Jurkat, Clone E6-1 (cell line): ENCODE measurements at places on chromosomes 16 and 17.

DNA sequence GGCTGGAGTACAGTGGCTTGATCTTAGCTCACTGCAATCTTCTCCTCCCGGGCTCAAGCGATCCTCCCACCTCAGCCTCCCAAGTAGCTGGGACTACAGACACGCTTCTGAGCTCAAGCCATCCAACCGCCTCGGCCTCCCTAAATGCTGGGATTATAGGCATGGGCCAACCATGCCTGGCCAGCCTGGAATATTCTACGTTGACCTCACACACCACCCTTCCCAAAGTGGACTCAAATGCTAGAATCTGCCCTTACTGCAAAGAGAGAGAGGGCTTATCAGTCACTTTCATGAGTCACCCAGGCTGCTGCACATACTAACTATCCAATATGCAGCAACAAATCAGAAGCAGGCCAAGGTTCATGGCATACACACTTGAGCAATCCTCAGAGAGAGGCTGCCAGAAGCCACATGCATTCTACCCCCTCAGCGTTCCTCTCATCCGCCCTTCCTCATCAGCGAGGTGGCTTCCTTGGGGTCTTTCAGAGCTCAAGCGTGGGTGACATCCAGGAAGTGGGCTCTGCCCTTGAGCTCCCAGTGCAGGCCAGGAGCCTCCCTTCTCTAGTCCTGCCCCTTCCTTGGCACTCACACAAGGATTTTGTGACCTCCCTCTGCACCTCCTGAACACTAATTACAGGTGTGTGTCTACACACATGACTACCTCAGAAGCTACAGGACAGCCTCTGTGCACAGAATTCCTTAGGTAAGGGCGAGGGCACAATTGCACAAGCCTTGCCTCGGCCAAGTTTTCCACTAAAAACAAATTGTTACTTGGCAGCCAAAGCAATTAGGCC, 24.8 kb upstream of the SIAH1 start:
- DNase-seq: no peak

DNA sequence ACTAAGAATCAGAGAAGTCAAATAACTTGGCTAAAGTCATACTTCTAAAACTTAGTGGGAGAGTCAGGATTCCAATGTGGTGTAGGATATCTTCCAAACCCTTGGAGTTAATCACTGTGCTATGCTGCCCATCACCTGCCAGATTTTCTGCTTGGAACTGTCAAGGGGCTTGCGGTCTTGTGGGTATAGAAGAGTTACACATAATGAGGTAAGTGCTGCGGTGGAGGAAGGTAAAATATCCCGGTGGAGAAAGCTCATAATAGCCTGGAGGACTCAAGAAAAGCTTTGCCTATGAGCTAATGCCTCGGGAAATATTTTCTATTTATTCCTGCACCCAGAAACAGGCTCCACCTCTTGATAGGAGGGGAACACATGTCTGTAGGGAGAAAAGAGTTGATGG, 195.6 kb downstream of the UTP18 start:
- DNase-seq: no peak

- no peak for DNase-seq
Measured at GRCh38 chr17:68299817-68300216, 8.5 kb downstream of the ARSG start.

GRCh38 chr17:70078994-70079531, 4.0 kb downstream of the KCNJ16 start:
- no peak for DNase-seq

DNA sequence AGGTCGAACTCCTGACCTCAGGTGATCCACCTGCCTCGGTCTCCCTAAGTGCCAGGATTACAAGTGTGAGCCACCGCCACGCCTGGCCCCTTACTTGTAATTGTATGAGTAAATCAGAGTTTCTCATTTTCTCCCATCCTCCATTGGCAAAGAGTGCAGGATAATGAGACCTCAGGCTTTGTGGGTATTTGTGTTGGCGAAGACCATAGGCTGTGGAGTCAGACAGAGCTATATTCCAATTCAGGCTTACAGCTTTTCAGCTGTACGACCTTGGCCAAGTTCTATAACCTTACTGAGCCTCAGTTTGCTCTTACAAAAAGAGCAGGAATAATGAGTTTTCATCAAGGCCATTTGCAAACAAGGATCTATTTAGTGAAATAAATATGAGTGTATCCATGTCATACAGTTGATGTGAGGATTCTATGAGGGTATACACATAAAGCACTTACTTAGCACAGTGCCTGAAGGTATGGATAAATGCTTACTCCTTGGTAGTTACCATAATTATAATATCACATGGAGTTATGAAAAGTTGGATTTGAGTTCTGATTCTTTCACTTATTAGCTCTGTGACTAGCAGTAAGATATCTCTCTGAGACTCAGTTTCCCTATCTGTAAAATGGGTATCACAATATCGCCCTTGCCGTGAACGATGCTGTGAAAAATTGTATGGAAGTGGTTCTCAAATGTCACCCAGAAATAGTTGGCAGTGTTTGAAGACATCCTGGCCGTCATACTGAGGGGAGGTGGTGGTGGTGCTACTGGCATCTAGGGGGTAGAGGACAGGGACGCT, 25.6 kb upstream of the CPPED1 start:
- no peak for DNase-seq

- DNase-seq: no peak
Measured at GRCh38 chr17:76307299-76307965, 644 bp downstream of the QRICH2 start.

DNA sequence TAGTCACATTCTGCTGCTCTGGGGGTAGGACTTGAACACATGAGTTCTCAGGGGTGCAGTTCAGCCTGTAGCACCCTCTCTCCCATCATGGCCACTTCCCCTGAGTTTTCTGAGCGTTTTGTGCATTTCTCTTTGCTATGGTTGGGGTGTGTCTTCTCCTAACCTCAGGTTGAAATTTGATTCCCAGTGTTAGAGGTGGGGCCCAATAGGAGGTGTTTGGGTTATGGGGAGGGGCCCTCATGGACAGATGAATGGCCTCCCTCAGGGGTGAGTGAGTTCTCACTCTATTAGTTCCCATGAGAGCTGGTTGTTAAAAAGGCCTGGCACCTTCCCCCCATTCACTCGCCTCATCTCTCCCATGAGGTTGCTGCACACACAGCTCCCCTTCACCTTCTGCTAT, 101.1 kb downstream of the FOXL1 start:
- no peak for DNase-seq

GRCh38 chr16:73192232-73192894, 144.4 kb upstream of the ZFHX3 start:
- DNase-seq: no peak

DNA sequence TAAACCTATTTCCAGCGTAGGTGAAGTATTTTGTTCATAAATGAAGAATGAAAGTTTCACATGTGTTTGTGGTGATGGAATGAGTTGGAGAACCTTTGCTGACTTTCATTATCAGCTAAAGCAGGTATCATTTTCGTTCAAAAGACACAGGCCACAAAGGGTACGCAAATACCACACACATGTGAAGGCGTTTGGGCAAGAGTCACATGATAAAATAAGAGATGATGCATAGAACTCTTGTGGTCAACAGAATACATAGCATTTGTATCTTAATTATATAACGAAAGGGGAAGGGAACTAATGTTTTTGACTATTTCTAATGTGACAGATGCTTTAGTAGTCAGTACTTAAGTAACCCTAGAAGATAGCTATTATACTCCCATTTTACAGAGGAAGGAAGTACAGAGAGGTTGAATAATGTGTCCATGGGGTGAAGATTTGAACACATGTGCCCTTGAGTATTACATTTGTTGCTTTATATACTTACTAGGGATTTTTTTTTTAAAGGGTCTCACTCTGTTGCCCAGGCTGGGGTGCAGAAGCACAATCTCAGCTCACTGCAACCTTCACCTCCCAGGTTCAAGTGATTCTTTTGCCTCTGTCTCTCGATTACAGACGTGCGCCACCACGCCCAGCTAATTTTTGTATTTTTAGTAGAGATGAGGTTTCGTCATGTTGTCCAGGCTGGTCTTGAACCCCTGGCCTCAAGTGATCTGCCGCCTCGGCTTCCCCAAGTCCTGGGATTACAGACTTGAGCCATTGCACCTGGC, 4.8 kb downstream of the RPA1 start:
- DNase-seq: peak; percentile 30

DNA sequence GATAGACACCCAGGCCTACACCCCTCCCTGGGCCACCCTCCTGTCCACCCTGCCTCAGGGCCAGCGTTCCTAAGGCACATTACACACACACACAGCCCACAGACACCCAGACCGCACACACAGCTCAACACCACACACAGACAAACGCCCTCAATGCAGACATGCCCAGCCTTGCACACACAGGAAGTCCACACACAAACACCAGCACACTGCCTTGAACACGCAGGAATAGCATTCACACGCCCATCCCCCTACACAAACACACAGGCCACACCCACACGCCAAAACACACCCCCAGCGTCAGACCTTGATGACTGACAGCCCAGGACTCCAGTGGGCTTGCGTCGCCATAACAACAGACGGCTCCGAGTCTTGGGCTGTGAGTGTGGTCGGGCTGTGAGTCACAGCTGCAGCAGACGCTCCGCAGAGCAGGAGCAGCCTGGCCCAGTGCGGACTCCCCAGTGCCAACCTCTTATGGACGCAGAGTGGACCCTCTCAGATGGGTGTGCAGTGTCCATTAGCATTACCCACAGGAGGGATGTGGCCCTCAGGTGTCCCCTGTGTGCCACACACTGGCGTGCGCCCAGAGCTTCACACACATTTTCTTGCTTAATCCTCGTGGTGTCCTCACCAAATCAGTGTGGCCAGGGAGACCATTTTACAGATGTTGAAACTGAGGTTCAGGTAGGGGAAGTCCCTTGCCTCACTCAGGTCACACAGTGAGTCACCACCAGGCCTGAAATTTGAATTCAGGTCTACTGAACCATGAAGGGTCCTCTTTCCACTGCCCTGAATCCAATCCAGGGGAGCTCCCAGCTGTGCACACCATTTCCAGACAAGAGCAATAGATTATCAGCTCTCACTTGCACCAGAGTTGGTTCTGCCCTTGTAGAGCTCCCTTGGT, 17.8 kb upstream of the RAI1 start:
- peak; percentile 86 for DNase-seq

- no peak for DNase-seq
Measured at GRCh38 chr16:79598063-79598347, 2.5 kb downstream of the MAF start.

DNA sequence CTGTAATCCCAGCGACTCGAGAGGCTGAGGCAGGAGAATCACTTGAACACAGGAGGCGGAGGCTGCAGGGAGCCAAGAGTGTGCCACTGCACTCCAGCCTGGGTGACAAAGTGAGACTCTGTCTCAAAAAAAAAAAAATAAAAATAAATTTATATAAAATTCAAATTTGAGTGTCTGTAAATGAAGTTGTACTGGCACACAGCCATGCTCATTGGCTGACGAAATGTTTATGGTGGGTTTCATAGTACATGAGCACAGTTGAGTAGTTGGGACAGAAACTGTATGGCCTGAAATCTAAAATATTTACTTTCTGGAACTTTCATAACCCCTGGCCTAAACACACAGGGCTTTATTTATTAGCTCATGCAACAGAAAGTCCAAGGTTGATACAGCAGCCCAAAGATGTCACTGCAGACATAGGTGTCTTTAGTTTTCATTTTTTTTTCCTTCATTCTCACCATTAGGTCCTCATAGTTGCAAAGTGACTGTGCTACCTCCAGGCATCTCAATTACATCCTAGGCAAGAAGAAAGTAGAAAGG, 355.3 kb downstream of the SLC39A11 start:
- DNase-seq: no peak

GRCh38 chr17:38912221-38912813, 13.1 kb upstream of the LASP1NB start:
- DNase-seq: no peak

GRCh38 chr16:28981517-28981916, 3.3 kb upstream of the LAT start:
- peak; percentile 30 for DNase-seq

DNA sequence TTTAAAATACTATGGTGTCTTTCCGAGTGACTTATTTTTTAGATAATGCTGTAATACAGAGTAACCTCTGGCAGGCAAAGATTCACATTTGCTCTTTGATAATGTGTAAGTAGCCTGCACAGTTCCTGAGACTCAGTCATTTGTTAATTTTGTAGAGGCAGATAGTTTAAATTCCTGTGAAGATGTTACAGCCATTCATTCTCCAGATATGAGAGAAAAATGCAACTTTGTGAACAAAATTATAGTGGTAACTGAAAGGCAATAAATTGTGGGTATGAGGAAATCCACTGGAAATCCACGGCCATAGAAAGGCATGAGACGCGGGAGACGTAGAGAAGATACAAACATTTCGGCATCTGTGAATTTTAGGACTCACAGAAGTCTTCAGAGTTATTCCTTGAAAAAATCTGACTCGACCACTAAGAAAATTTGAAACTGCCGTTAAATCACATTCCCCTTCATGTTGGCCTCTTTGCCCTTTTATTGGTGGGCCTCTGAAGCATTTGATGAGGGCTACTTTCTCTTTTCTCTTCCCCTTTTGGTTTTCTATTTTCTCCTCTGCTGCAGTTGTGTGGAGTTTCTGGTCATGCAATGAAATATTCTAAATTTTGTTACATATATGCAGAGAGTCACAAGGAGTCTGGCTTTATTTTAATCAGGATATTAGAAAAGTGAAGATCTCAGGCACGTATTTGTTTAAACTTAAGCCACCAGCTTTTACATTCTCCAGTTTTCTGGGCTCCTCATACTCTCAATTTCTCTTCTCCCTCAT, 18.8 kb downstream of the HS3ST3A1 start:
- no peak for DNase-seq

DNA sequence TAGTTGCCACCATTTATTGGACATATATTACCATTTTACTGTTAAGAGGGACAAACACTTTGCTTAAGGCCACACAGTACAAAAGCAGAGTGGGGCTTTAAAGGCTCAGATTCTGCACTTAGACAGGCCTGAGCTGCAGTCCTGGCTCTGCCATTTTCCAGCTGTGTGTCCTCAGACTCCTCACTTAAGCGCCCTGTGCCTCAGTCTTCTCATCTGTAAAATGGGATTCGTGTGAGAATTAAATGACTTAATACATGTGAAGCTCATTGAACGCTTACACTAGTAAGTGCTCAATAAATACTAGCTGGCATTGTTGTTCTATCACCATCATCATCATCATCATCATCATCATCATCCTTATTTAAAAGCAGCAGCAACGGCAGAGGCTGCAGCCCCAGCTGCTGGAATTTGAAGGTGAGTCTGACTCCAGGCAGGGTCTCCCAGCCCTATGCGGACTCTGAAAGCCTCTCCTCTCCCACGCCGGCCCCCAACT, 445 bp upstream of the CACNG5 start:
- DNase-seq: no peak

GRCh38 chr16:57775661-57776469, 26.4 kb downstream of the KIFC3 start:
- no peak for DNase-seq
